Stimulated activated CD4-positive, alpha-beta T cell treated with anti-CD3 and anti-CD28 coated beads, TNF-alpha, amount 100 ng/mL, for 4 hours (primary cell): ENCODE measurements at places on chromosomes 11 and 22.

- no peak for DNase-seq
Observed at GRCh38 chr22:22229683-22230420, 14.7 kb upstream of the VPREB1 start.

GRCh38 chr22:33823552-33823951 is 96.7 kb downstream of the LARGE1 start:
- no peak for DNase-seq

DNA sequence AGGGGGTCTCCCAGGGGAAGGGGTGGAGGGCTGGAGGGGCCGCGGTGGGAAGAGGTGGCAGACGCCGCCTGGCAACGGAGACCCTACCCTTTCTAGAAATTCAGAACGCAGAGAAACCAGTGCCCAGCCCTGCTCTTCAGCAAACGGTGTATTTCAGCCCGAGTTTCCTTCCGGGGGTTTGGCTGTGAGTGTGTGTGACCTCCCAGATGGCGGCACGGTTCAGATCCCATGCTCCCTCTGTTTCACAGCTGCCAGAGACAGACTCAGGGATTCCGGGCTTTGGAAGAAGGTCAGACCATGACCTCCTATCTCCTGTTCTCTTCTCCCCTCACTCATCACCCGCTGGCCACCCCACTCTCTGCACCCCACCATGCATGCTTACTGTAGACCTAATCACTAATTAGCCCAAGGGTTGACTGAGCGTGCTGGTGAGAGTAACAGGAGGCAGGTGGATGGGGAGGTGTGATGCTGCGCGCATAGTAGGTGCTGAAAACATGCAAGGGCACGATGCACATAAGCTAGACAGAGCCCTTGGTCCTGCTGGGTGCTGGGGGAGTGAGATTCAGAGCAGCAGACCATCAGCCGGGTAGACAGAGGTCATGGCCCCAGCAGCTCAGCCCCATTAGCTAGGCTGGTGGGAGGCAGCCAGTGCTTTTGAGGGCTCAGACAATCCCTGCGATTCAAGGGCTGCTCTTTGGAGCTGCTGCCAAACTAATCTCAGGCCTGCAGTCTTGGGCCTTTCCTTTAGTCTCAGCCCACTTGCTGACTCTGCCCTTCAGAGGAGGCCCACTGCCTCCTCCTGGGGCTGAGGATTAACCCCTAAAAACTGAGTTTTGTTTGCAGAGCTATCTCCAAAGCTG is 256.5 kb upstream of the CADM1 start:
- DNase-seq = no peak

DNA sequence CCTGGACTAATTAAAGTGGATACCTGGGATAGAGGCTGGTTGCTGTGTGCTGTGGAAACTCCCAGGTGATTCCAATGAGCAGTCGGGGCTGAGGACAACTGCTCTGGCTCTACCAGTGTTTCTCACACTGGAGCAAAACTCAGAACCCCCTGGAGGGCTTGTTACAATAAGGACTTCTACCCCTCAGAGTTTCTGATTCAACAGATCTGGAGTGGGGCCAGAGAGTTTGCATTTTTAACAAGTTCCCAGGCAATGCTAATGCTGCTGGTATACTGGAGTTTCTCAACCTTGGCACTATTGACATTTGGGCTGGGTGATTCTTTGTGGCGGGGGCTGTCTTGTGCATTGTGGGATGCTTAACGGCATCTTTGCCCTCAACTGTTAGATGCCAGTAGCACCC is 353.7 kb downstream of the MIAT start:
- DNase-seq = no peak

DNA sequence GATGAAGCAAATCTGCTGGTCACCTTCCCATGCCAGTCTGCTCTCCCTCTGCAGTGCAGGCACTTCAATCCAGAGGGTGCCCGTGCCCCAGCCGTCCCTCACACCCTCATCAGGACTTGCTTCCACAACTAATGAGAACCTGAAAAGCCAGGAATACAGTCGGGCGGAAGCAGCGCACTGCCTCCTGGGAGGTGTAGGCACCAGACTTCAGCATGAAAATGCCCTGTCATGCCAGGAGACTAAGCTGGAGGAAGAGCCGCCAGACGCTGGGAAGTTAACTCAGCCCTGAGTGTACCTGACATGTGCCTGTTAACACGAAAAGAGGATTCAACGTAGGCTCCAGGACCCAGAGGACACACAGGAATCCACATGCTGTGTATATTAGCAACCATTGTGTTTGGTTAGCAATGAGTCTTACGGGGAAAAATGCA is 40.1 kb upstream of the FLI1 start:
- DNase-seq = no peak

- DNase-seq = no peak
Observed at GRCh38 chr11:128457874-128458273, 129.5 kb downstream of the ETS1 start.

DNA sequence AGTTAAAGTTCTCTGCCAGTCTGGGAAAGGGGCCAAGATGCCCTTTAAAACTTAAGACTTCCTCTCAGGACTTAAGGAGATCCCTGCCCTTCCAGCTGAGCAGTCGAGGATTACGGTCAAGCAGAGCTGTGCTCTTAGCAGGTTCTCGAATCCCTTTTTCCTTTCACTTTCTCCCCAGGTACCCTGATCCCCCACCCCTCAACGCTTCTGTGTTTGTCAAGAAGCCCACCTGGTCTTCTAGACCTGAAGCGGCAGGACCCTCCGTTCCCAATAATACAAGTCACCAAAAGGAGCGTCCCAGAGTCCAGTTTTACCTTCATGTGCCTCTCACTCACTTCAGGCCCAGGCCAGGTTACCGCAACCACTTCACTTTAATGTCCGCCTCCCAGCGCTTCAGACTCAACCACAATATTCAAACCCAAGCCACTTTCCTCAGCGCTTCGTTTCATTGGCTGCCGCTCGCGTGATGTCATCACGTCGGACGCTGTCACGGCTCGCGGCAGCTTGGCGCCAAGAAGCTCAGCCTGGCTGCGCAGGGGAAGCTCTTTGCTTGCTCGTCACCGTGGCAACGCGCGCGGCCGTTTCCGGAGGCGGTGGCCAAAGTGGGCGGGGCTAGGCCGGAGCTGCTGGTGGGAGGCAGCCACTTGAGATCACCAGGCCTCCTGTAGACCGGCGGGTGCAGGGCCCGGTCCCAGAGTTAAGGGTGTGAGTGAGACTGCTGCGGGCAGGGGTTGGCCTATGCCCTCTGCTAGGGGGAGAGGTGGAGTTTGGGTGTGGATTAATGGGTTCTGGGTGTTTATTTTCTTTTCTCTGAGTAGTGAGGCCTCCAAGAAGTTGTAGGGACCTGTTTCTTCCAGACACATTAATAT is at the start of the genes KIF18A and METTL15:
Gene KIF18A (minus strand): TSS at position 407 of the 869 bp plus-strand sequence. CDS start 10,209 bp downstream, outside the sequence.
Gene METTL15 (plus strand): TSS at position 639 of the 869 bp plus-strand sequence. CDS start 4,947 bp downstream, outside the sequence.
- peak; percentile 87 for DNase-seq

GRCh38 chr11:74397501-74398243 is 561 bp downstream of the PGM2L1 start:
- DNase-seq = no peak

GRCh38 chr11:85937835-85938234 is 82.7 kb downstream of the CCDC83 start:
- no peak for DNase-seq

- DNase-seq = no peak
Observed at GRCh38 chr11:3221408-3222002, 2.9 kb upstream of the MRGPRG start.

GRCh38 chr11:117855186-117855845 is 21.1 kb downstream of the FXYD6 start:
- no peak for DNase-seq

DNA sequence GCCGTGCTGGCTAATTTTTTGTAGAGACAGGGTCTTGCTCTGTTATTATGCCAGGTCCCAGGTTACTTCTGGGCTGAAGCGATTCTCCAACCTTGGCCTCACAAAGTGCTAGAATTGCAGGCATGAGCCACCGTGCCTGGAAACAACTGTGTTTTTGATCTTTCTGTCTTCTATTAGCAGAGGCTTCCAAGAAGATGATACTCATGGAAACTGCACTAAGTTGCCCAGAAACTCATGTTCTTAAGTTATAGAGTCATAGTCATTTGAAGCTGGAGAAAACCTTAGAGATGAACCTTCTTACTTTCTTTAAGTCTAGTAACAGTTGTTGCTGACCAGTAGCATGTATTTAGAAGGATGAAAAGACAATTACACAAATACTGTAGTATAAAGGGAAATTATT is 37.1 kb upstream of the HSPA8 start:
- DNase-seq = no peak

DNA sequence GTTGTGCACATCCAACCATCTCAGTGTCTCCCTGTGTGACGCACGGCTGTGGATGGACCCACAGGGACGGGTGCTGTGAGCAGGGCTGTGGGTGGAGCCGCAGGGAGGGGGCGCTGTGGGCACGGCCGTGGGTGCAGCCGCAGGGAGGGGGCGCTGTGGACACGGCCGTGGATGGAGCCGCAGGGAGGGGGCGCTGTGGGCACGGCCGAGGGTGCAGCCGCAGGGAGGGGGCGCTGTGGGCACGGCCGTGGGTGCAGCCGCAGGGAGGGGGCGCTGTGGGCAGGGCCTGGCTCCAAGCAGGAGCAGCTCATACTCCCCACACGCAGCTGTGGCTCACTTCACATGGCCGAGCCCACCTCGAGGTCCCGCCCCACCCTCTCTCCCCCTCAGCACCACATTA is 6.0 kb upstream of the MAPK11 start:
- no peak for DNase-seq

GRCh38 chr11:80598905-80599304 is 1158.1 kb upstream of the TENM4 start:
- DNase-seq = no peak

DNA sequence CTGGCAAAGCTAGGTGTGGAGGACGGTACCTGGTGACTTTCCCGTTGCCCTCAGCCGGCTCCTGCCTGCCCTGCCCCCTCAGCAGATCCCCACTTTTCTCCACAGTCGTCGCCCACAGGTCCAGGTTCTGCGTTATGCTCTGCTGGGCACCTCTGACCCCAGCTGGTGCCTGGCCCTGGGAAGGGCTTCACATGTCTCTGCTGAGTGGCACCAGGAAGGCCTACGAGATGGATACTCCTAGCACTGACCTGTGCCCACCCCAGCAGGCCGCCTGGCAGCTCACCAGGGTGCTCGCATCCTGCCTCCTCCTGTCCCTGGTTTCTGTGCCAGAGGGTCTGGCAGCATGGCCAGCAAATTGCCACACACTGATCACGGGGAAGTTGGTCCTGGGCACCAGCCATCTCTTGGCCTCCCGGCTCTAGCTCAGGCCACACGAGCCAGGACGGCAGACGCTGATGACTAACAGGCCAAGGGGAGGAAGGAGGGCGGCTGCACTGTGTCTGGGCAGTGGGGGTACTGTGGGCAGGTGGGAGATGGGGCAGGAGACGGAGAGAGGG is 13.8 kb downstream of the CARS1 start:
- DNase-seq = no peak

- DNase-seq = no peak
Observed at GRCh38 chr11:122094836-122095235, 21.2 kb downstream of the BLID start.

- no peak for DNase-seq
Observed at GRCh38 chr11:120974965-120975364, 48.9 kb upstream of the TBCEL start.

DNA sequence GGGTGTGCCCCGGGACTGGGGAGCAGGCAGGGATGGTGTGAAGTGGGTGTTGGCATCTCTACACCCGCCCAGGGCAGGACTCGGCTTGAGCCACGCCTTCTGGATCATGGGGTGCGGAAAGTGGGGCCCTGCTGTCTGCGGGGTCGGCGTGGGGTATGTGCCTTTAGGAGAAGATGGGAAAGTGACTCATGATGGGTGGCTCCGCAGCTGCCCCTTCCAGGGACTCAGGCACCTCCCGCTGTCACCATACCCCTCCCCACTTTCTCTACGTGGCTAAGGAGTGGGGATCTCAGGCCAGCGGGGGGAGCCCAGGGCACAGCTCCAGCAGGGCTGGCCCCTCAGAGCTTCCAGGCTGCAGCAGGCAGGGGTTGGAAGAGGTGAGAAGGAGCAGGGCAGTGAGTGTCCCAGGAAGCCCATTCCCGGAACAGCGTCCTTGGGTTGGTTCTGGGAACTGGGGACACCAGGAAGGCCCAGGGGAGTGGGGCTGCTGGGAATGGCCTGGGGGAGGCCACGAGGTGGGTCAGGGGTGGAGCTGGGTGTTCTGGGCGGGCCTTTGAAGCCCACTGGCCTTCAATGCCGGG is 102.9 kb upstream of the FGF3 start:
- DNase-seq = no peak

GRCh38 chr22:26461188-26461810 is 22.3 kb downstream of the HPS4 start:
- no peak for DNase-seq

- no peak for DNase-seq
Observed at GRCh38 chr22:47398921-47399790, 636.7 kb downstream of the TBC1D22A start.

- no peak for DNase-seq
Observed at GRCh38 chr11:79708319-79708932, 267.6 kb upstream of the TENM4 start.

GRCh38 chr11:92053216-92053615 is 171.4 kb upstream of the FAT3 start:
- no peak for DNase-seq

GRCh38 chr11:119195680-119196079 is 10.4 kb downstream of the NHERF4 start:
- no peak for DNase-seq

DNA sequence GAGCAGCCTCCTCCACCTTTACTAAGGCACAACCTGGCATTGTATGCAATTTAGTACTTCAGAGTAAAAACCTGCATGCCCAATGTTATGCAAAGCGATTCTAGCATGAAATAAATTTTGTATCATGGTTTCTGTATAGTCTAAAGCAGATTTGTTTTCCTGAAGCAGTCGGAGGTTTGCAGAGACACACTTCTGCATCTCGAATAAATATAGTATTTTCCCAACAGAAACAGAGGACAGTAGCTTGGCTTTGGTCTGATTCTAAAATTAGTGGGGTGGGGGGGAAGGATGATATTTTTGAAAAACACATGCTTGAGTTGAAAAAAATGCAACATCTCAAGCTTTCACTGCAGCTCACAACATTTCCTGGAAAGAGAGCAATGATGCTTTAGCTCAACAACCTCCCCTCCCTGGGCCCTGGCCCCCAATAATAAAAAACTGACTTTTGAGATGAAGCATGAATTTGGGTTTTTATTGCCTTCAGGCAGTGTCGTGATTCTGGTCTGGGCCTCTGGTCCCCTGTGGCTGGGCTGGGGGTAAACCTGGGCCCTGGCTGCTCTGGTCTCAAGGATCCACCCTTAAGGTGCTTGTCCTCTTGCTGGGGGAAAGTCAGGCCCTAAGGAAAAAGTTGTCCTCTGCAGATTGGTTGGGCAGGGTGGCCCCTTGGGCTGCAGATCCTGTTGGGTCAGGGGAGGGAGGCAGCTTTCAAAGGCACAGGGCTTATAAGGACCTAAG is 48.2 kb downstream of the KCNC1 start:
- no peak for DNase-seq

DNA sequence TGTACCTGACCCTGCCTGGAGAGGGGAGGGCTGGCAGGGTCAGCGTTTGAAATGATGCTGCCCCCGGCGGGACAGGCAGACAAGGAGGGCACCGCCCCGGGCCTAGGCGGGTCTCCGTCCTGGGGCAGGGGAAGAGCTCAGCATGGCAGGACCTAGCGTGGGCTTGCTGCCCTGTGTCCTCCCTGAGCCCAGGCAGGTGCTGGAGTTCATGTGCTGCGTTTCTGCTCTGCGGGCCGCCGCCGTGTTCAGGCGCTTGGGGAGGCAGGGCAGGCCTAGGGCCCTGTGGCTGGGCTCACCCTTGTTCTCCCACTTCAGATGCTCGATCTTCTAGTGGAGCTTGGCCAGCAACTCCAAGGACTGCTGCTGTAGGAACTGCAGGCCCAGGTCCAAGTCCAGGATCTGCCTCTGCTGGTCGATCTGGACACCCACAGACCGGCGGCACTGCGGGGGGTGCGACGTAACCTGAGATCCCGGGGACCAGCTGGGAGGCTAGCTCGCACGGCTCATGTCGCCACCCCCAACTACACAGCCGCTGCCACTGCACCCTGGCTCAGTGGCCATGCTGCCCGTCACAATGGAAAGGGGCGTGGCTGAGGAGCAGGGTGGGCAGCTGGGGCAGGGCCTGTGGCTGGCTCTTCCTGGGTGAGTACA is 84.4 kb downstream of the MED15 start:
- no peak for DNase-seq
